ENCODE measurements at places on chromosomes 2 and 18.

GRCh38 chr2:241841181-241842066, 17.3 kb downstream of the PDCD1 start:
- no peak for DNase-seq

DNA sequence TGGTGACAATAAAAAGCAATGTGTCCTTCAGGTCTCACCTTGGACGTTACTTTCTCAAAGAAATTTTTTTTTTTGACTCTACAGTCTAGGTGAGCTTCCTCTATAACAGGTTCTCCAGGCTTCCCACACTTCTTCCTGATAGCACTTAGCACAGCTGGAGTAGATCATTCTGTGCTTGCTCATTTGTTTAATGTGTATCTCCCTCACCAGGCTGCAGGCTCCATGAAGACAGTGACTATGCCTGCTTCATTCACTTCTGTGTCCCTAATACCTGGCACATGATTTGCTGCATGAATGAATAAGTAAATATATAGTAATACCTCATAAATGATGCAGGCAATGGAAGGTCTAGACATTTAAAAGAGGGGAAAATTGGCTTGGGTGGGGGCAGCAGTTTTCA, 109.9 kb upstream of the CD302 start:
- DNase-seq: no peak

- DNase-seq: no peak
These were observed 517 bp downstream of the GCFC2 start for GRCh38 chr2:75710220-75710576.

GRCh38 chr2:173653432-173653805, 298.7 kb downstream of the CDCA7 start:
- no peak for DNase-seq

- no peak for DNase-seq
These were observed 77.5 kb downstream of the NCK2 start for GRCh38 chr2:105822186-105822585.

- DNase-seq: no peak
These were observed 268.3 kb upstream of the REG3G start for GRCh38 chr2:78757191-78757590.

GRCh38 chr18:22175346-22175745, 6.0 kb downstream of the GATA6 start:
- DNase-seq: no peak

DNA sequence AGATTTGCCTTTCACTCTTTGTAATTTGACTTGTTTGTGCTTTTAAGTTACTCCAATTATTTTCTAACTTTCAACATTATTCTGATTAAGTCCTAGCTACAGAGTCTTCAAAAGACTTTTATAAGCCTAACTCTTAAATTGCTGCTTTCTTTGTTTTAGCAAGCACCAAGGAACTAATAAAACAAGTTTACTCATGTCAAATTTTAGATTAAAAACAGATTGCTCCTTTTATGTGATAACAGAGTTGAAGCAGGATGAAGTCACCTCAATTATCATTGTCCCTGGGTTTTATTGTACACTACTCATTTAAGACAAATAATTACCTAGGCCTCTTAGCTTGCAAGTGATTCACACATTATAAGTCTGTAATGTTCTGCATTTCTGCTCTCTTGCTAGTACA, 678.4 kb downstream of the ERBB4 start:
- DNase-seq: no peak

DNA sequence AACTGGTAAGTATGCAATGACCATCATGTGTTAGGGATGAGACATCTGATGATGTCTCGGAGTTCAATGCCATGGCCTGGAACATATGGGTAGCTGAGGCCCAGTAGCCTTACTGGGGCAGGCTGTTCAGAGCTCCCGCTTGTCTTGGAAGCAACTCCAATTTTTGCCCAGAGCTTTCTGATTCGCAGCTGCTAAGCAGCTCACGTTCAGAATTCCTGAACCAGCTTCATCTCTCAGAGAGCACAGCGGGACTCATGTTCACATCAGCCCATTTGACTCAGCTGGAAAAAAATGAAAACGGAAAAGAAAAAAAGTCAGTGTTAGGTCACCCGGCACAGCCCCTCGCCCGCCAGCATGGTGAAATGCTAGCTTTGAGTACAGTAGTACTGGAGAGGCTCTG, 16.8 kb upstream of the LRATD1 start:
- no peak for DNase-seq

DNA sequence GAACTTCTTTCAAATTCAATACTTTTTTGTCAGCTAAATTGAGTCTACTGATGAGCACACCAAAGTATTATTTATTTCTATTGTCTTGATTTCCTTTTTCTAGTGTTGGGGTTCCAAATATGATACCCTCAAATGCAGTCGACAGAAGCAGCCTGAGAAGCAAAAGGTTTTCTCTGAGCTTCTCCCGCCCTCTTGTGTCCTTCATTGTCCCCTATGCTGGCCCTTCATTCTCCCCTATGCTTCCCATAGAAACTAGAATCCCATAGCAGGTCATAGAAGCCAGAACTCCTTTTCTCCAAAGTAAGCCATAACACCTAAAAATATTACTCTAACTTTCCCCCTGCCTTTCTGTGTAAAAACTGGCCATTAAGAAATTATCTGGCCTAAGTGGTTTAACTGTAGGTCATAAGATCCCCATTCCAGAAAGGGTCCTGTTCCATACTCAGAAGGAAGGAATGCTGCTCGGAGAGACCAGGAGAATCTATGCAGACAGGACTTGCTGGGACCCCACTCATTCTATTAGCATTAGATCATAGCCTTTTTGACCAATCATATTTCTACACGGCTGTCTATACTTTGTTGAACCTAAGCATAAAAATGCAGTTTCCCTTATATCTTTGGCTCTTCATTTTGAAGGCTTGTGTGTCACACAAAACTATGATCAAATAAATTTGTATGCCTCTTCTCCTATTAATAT, 764.6 kb upstream of the PKDCC start:
- DNase-seq: no peak

- DNase-seq: no peak
These were observed 85.8 kb upstream of the GLS start for GRCh38 chr2:190794790-190795189.

DNA sequence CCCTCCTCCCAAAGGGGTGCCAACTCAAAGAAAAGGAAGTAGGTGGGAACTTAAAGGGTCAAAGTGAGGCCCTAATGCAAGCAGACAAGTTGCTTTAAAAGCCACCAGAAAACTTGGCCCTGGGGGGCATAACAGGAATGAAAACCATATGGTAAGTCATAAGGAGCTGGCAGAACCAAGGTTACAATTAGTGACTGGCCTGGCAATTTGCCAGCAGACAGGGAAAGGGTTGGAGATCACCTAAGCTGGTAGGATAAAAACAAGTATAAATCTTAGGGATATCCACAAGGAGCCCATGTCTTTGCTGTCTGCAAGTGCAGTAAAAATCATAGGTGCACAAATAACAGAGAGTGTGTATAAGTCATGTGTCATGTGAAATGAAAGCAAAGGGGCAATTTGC, 256.7 kb upstream of the LRRTM4 start:
- DNase-seq: no peak

DNA sequence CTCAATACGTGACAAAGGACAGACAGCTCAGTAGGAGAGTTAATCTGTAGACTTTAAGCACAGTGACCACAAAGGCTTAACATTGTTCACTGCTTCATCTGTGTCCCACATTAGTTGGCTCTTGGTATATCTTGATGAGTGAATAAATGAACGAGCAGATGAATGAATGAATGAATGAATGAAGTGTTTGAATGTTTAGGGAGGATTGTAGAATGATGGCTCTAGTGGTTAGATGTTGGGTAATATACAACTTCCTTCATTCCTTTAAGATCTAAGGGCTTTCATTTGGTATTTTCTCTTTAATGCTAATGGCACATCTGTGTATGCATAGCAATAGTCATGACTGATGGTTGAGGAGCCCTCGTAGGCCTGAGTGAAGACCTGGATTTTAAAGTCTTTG, 40.5 kb downstream of the ZNF407 start:
- DNase-seq: no peak

DNA sequence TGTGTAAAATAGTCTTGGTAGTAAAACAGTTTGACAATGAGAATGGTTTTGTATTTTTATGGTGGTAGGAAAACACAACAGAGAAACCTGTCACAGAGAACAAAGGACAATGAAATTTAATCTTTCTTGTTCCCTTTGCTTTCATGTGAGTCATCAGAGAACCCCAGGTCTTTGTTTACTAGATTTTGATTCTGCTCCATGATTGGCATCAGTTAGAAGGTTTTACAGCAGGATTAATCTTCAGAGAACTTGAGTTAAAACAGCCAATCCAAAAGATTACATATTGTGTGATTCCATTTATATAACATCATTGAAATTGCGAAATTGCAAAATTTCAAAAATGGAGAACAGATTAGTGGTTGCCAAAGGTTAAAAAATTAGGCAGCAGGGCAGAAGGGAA, 2.5 kb downstream of the APLF start:
- DNase-seq: no peak

- DNase-seq: peak; percentile 16
These were observed at the start of gene GBX2 for GRCh38 chr2:236168110-236169080. Gene GBX2, minus strand, starts transcription at chr2:236168386. Its CDS starts 415 bp downstream, at chr2:236167971.

- DNase-seq: no peak
These were observed 4.9 kb downstream of the OTOF start for GRCh38 chr2:26472821-26473655.

GRCh38 chr2:233819884-233820773, 34.2 kb downstream of the HJURP start:
- DNase-seq: no peak

GRCh38 chr2:157355618-157356017, 30.0 kb upstream of the ERMN start:
- no peak for DNase-seq

Measured in stimulated activated CD4-positive, alpha-beta T cell treated with anti-CD3 and anti-CD28 coated beads, Interleukin-1b, Interleukin-23, amount 100 ng/mL, for 48 hours (primary cell).